ENCODE measurements at places on chromosomes 4 and X. TPM values are rescaled to one million over a fixed set of nuclear protein-coding genes. Genes with fewer than 3 reads are reported as not detected.

DNA sequence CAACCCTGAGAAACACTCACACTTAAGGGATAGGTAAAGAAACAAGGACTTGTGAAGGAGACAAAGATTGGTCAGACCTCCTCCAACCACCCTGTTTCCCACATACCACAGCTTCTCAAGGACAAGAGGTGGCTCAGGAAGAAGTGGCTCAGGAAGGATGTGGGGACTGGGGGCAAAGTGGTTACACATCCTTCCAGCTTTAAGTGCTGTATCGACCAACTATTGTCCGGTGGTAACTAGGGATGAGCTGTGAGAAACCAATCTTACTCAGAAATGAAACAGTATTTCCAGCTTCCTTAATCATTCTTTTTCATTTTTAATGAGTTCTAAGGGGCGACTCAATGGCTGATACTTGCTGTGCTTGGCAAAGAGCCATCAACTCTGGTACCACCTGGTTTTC, 8.5 kb upstream of the LHFPL1 start:
- no peaks in the 10 kb centered on the region for H3K36me3 ChIP-seq
- H3K27me3 ChIP-seq = no peaks in the 10 kb centered on the region

DNA sequence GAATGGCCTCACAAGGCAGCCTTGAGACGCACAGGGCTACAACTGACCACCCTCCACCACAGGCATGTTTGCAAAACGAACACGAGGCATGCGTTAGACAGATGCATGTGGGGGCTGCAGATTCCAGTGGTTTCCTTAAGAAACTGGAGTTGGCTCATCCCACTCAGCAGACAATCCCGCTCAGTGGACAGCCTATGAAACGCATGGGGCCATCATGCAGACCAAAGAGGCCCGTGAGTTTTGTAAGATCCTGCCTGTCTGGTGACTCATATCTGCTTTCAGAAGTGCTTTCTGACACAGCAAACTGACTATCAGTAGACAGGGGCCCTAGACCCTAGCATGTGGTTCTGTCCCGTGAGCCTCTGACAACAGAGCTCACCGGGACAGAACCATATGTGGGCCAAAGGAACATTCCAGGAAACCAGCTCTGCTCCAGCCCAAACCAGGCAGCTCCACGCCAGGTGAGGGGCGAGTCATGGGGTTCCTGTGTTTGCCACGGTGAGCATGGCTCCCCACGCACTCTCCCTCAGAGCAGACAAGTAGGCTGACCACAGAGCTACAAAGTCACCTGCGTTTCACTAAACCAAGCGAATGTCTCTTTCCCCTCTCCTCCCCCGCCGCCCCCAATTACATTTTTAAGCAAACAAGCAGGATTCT, 74.4 kb downstream of the MTMR1 start:
- DNase-seq = no peak
- peaks cover 2% of the 10 kb centered on the region for H3K36me3 ChIP-seq
- no peaks in the 10 kb centered on the region for H3K27me3 ChIP-seq
- peaks cover 3% of the 10 kb centered on the region for H3K4me1 ChIP-seq
- H3K4me3 ChIP-seq = no peak overlapping the region

Gene LRIT3
- total RNA-seq = not detected

DNA sequence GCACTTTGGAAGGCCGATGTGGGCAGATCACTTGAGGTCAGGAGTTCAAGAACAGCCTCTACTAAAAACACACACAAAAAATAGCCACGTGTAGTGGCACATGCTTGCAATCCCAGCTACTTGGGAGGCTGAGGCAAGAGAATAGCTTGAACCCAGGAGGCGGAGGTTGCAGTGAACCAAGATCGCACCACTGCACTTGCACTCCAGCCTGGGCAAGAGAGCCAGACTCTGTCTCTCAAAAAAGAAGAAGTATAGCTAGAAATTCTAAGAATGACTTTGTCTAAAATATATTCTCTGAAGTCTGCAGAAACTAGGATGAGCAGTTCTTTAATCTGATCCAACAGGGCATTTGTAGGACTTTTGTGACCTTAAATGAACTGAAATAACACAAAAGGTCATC, 17.4 kb downstream of the RBM47 start:
- H3K27ac ChIP-seq = no peak overlapping the region
- H3K4me1 ChIP-seq = peaks cover 6% of the 10 kb centered on the region
- no peak overlapping the region for H3K4me3 ChIP-seq
- DNase-seq = no peak
- no peaks in the 10 kb centered on the region for H3K36me3 ChIP-seq

Gene ITIH6
- total RNA-seq = 0.08 TPM

DNA sequence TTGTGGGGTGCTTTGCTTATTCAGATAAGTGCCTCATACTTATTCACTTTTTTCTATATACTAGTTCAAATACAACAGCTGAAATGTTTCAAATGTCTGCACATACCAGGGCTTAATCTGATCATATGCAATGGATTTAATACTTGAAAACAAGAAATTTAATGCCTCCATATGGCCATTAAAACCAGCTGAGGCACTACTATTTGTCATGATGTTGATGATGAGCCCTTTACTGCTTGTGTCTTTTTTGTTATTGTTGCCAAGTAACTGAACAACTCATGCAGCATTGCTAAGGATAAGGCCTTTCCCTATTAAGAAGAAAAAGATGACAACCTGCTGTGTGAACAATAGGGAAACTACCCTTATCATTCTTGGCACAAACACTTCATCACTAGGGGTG, 52.5 kb downstream of the MAGEB10 start:
- no peaks in the 10 kb centered on the region for H3K36me3 ChIP-seq
- peaks cover 14% of the 10 kb centered on the region for H3K27me3 ChIP-seq
- H3K4me1 ChIP-seq = no peaks in the 10 kb centered on the region

DNA sequence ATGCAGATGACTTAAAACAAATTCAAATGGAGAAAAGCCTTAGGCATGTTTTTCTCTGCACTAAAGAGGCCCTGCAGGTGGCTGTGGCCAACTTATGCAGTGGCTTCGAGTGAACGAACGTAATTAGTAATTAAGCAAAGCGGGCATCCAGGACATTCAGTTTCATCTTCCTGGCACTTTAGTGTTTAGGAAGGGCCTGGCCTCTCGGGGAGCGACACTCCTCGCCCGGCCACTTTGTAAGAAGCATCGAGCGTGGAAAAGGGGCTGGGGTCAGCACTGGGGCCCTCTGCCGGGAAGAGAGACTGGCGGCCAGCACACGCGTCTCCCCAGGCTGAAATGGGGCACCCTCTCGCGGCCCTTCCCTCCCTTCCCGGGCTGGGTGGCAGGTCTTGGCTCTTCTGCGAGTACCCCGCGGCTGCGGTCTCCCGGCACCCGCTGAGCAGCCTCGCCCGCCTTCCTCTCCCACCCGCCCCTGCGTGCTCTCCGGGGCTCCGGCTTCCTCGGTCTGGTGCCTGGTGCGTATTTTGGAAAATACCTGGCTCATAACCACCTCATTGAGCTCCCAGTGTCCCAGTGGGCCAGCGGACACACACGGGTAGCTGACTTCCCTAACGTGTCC, 677 bp upstream of the CYP4V2 start:
- H3K36me3 ChIP-seq = no peaks in the 10 kb centered on the region
- peaks cover 19% of the 10 kb centered on the region for H3K4me1 ChIP-seq
- no peak for DNase-seq
- peak overlapping the region; percentile 90 for H3K4me3 ChIP-seq
- peak overlapping the region; percentile 79 for H3K27ac ChIP-seq

DNA sequence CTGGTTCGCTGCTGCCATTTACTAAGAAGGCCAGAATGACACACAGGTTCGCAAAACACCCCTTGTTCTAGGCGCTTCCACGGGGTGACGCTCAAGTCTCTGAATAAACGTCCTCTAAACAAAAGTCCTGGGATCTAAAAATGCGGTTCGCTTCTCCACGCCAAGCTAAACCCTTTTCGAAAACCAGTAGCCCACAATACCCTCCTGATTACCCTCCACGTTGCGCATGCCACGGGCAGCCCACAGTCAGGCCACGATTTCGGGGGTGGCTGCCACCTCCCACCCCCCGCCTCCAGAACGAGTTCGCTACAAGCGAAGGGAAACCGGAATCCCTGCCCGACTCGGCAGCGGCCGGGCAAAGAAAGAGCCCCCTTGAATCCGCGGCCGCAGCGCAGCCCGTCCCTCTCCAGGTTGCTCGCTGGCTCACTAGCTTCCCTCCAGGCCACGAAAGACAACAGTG, 423 bp downstream of the RPL39 start:
- H3K4me1 ChIP-seq = peaks cover 32% of the 10 kb centered on the region
- peaks cover 5% of the 10 kb centered on the region for H3K36me3 ChIP-seq
- H3K27me3 ChIP-seq = no peaks in the 10 kb centered on the region
- peak overlapping the region; percentile 96 for H3K27ac ChIP-seq
- peak overlapping the region; percentile 89 for H3K4me3 ChIP-seq

Gene PITX2
- total RNA-seq = not detected

GRCh38 chr4:26753617-26754016, 107.0 kb upstream of the STIM2 start:
- no peak for DNase-seq
- H3K4me1 ChIP-seq = peaks cover 8% of the 10 kb centered on the region
- peak overlapping the region; percentile 61 for H3K27ac ChIP-seq
- H3K36me3 ChIP-seq = peaks cover 18% of the 10 kb centered on the region

- peak overlapping the region; percentile 71 for H3K27ac ChIP-seq
- no peak overlapping the region for H3K4me3 ChIP-seq
- no peak for DNase-seq
- no peaks in the 10 kb centered on the region for H3K27me3 ChIP-seq
Observed at GRCh38 chrX:96833333-96833732, 50.4 kb upstream of the RPA4 start.

DNA sequence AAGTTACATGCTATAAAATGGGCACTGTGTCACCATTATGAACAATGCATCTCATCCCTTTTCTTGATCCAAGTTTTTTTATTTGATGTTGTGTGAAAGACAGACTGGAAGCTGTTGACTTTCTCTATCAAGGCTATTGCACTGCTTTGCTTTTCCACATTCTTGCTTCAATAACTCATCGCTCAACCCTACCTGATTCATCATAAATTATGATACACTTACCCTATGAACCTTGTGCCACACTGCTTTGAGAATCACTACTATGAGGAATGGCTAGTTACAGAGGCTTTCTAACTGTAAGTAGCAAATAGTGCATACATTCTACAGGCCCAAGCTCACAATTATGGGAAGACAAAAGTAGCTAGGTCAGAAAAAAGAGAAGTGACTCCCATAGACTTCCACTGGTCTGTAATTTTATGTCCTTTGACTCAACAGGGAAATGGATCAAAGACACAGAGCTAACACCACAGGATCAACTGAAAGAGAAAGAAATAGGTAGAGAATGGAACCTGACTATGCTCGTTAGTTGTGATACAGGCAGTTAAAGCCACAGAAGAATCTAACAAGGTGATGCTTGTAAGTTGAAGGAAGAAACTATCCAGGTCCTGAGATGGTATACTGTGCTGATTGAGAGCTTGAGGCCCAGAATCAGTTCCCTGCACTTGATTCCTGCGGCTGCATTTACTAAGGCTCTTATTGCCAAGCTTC, 163.5 kb downstream of the PPP3CA start:
- H3K27ac ChIP-seq = no peak overlapping the region
- H3K36me3 ChIP-seq = no peaks in the 10 kb centered on the region
- H3K4me3 ChIP-seq = no peak overlapping the region
- no peaks in the 10 kb centered on the region for H3K27me3 ChIP-seq

Gene GK2
- total RNA-seq = not detected

DNA sequence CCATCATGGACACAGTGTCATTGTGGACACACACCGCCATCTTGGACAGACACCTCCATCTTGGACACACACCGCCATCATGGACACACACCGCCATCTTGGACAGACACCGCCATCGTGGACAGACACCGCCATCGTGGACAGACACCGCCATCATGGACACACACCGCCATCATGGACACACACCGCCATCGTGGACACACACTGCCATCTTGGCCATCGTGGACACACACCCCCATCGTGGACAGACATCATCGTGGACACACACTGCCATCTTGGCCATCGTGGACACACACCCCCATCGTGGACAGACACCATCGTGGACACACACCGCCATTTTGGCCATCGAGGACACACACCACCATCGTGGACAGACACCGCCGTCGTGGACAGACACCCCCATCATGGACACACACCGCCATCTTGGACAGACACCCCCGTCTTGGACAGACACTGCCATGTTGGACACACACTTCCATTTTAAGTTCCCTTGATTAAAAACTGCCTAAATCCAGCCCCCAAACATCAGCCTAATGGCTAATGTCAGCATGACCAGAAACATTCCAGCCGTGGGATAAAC, 9.1 kb downstream of the ASMTL start:
- H3K27ac ChIP-seq = no peak overlapping the region
- no peaks in the 10 kb centered on the region for H3K4me1 ChIP-seq
- H3K27me3 ChIP-seq = no peaks in the 10 kb centered on the region
- no peak overlapping the region for H3K4me3 ChIP-seq
- H3K36me3 ChIP-seq = peaks cover 15% of the 10 kb centered on the region

DNA sequence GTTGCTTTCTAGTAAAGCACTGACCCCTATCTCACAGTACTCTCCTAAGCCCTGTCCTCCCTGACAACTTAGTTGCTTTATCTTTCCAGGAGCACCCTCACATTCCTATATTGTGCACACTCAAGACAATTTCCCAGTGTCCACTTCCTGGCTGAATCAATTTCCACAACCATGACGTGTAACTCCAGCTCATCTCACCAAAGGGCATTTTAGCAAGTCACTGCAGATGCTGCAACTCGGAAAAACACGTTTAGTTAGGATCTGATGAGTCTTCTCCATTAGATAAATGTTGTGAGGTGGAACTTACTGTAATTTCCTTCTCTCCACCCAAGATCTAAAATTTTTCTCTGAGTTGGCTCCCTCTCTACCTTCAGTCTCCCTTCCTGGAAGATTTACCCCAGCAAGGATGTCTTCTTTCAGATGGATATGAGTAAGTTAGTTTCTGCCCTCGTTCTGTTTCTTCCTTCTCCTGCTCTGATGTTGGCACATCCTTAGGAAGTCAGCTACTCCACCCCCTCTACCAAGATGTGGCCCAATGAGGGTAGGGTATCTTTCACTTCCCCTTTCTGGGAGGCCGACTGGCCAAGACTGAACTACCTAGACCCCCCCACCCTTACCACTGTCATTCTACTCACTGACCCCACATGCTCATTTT, 28.8 kb upstream of the IL13RA1 start:
- H3K36me3 ChIP-seq = no peaks in the 10 kb centered on the region
- no peaks in the 10 kb centered on the region for H3K27me3 ChIP-seq
- H3K27ac ChIP-seq = peak overlapping the region; percentile 19
- no peak for DNase-seq
- peaks cover 20% of the 10 kb centered on the region for H3K4me1 ChIP-seq

DNA sequence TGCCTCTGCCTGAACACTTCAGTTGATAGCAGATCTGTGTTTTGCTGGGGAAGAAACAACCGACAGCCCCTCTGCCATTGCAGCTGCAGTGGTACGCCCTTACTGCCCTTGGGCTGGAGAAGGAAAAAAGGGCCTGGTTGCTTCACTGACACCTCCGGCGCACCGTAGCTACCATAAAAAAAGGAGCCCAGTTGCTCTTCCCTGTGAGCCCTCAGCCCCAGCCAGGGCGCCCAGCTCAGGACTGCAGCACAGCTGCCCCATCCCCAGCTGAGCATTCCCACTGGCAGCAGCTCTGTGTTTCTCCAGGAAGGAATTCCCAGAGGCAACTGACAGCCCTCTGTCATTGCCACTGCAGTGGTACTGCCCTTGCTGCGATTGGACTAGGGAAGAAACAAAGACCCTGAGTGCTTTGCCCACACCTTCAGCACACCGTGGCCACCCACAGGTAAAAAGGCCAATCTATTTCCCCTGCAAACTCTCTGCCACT, 142.7 kb downstream of the DKK2 start:
- no peaks in the 10 kb centered on the region for H3K4me1 ChIP-seq
- H3K27ac ChIP-seq = no peak overlapping the region
- peaks cover 8% of the 10 kb centered on the region for H3K36me3 ChIP-seq
- no peak overlapping the region for H3K4me3 ChIP-seq
- DNase-seq = peak; percentile 58
- peaks cover 22% of the 10 kb centered on the region for H3K27me3 ChIP-seq

- DNase-seq = no peak
- H3K4me3 ChIP-seq = no peak overlapping the region
- peaks cover 3% of the 10 kb centered on the region for H3K27me3 ChIP-seq
- no peaks in the 10 kb centered on the region for H3K36me3 ChIP-seq
Observed at GRCh38 chr4:52368895-52369294, 290.2 kb downstream of the USP46 start.

Gene OCRL
- total RNA-seq = 58.9 TPM

All from chondrocyte (in vitro differentiated cells).